ENCODE measurements at places on chromosomes 13 and 19.

DNA sequence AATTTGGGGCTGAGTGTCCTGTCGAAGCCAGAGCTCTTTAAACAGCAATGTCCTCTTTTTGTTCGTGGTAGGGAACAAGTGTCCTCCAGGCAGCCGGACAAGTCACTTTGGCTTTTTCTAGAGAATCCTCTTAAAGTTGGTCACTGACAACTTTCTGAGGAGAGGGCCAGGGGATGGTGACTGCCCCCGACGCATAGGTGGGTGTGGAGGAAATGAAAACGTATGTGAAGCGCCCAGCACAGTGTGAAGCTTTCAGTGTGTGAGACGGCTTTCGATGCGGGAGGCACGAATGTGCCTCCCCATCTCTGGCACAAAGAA is 45.8 kb upstream of the ZNF536 start:
- DNase-seq, result no peak

- no peak for DNase-seq
Measured at GRCh38 chr13:99417201-99418102, 83.8 kb upstream of the TM9SF2 start.

GRCh38 chr13:111476197-111476596 is 155.8 kb downstream of the TEX29 start:
- no peak for DNase-seq

DNA sequence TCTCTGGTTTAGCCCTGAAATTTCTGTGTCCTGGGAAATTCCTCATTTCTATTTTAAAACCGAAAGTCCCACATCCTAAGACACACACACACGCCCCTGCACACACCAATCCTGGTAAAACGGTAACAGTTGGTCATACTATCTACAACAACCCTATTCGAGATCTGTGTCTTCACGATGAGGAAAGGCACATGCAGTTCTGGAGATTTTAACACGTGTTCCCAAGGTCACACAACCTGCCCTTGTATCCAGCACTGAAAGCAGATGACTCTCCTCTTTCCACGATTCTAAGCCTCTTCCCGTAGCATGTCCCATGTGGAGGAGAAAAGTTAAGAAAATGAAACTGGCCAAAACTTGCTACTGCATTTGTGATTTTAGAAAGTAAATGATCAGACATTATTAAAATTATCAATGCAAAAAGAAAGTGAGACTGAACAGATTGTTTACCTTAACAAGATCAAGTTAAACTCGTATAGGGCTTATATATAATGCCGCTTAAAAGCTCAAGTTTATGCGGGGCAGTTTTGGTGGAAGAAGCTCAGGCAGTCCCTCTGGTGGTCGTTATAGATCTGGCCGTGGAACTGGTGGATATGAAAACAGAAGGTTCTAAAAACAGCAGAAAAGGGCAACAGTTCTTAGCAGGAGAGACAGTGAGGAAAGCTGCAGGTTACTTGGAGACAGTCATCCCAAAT is 32.7 kb downstream of the VSTM1 start:
- DNase-seq, result no peak

DNA sequence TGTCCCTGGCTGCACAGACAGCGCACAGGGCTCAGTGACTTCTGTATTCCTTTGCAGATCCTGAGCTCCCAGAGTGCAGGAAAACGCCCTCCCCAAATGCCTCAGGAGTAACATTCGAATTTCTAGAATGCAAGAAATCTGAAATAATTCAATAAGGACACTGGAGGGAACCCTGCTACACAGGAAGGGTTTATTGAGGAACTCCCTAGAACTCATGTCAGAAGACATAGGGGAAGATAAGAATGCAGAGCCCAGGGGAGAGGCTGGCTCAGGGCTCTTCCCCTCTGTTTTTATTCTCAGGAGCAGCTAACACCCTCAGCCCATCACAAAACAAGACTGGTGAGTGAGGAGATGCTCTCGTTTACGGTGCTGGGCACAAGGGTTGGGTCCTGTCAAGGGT is 6.8 kb downstream of the LILRA1 start:
- DNase-seq, result no peak

- DNase-seq, result no peak
Measured at GRCh38 chr13:91639330-91639729, 240.9 kb downstream of the GPC5 start.

DNA sequence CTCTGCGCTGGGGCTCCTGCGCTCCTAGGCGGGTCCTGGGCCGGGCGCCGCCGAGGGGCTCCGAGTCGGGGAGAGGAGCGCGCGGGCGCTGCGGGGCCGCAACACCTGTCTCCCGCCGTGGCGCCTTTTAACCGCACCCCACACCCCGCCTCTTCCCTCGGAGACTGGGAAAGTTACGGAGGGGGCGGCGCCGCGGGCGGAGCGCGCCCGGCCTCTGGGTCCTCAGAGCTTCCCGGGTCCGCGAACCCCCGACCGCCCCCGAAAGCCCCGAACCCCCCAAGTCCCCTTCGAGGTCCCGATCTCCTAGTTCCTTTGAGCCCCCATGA is at the start of gene GJB2:
Gene GJB2 (minus strand): TSS at position 103 of the 326 bp plus-strand sequence. CDS start 3,357 bp downstream, outside the sequence.
- no peak for DNase-seq

DNA sequence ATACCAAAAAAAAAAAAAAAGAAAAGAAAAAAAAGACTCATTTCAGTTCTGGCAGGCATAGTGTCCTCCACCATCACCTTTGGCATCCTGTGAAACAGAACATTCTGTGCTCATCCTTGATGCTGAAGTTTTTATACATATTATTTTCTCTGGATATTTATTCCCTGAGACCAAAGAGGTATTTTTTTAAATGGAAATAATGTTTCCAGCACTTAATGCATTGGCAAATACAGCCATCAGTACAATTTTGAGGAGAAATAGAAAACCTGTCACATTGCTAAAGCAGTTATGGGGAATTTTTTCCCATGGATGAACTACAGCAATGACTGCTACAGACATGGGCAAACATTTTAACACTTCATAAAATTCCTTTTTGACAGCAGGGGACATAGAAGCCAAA is 312.4 kb downstream of the DNAJC15 start:
- DNase-seq, result no peak

GRCh38 chr19:5182751-5183150 is 157.9 kb downstream of the PTPRS start:
- no peak for DNase-seq

DNA sequence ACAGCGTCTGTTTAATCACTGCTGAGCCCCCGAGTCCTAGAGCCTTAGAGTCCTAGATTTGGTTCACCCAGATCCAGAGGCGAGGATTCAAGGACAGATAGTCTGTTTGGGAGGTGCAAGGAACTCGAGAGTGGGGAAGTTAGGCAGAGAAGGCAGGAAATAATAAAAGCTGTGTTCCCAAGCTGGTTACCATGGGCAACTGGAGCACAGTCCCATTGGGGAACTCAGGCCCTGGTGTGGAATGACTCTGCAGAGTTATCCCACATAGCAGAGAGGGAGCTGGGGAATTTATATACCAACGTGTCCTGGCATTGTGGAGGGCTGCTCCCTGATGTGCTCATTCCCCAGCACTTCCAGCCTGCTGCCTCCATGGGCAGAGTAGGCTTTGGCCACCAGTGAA is 9.7 kb downstream of the IGSF23 start:
- DNase-seq, result no peak

DNA sequence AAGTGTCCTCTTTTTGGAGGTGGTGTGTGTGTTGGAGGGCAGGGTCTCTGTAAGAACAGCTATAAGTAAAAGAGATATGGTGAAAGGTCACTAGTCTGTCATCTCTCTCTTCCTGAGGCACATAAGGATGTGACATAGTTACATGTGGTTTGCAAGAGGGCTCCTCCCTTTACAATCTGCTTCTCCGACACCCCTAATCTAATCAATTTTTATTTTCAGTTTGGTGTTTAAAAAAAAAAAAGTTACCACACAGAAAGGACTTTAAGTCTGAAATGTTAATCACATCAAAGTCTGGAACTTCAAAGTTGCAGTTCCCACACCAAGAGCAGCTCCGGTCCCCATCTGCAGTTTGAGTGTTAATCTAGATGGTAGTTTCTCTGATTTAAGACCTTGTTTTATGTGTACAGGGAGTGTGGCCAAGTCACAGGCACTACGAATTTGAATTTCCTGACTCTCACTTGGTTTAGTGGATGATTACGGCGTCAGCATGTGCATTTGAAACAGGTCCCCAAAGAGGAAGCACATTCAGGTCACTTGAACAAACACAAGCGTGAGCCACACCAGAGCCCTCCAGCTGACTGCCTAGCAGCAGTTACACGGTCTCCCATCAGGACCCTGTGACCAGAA is 53.1 kb downstream of the FOXO1 start:
- peak; percentile 81 for DNase-seq

DNA sequence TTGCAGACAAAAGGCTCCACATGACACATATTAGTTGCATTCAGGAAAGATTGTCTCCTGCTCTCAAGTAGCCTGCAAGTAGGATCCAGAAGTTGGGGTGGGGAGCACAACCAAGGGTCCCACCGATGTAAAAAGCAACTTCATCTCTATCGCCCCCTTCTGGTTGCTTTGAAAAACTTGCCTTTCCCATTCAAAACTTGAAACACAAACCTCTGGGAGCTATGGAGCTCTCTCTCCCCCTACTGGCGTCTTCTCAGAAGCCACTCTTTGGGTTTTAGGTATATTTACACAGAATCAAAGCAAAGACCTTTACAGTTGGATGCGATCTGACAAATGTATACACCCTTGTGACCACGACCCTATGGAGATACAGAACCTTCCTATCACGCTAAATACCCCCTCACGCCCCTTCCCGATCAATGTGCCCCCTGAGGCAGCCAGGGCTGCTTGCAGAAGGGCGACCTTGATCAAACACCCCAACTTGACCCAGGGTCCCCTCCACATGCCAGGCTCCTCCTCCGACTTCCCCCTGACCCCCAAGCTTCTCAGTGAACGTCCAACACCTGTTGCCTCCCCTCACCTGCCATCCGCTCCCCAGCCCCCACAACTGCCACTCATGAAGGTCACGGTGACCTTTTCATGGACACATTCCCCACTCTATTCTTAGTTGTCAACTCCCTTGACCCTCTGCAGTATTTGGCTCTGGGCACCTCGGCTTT is 10.1 kb downstream of the NOSIP start:
- DNase-seq, result peak; percentile 77

DNA sequence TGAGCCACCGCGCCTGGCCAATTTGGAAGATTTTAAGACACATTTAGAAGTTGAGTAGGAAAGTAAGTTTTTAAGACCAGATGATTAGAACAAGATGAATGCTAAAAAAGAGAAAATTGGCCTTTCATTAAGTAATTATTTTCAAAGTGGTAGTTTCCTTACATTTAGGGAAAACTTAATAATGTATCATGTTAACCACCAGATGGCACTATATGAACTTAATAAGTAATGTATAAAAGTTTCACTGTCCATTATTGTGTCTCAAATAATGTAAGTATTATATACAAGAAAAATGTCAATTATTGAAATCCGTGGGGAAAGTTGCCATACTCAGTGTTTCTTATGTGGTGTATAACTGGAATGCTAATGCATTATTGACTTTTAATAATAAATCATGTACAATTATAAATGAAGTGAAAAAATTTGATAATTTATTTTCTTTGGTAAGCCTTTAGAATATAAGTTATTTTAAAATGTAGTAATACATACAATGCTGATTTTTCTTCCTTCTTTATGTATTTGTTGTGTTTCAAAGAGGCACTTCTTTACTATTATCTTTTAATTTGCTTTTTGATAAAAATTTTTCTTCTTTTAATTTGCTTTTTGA is 29.2 kb downstream of the COG6 start:
- DNase-seq, result peak; percentile 28

DNA sequence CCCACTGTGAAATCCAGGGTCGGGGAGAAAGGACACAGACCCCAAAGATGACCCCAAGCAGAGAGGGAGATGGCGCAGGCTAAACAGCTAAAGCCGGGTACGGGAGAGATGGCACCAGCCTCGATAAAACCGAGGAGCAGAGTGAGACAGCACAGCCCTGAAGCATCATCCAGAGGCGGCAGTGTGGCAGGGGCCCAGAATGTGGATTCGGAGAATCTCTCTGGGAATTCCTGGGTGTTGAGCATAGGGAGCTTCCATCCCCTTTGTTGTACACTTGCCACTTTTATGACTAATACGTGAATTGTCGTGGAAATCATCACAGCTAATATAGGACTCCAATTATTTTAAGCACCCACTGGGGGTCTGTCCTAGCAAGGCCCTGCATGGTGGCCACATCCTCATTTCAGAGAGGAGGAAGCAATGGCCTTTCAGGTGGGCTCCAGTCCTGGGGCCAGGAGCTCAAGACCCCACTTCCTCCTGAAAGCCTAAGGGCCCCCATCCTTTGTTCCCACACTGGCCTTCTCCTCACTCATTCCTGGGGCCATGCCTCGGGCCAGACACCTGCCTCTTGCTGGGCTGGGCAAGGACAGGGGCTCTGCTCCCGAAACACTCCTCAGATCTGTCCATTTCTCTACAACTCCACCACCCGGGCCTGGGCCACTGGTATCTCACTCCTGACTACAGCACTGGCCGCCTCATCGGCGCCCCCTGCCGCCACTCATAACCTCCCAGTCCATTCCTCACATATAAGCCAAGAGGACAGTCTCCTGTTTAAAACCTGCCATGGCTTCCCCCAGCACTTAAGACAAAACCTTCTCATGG is 29.3 kb upstream of the ATP1A3 start:
- DNase-seq, result no peak

DNA sequence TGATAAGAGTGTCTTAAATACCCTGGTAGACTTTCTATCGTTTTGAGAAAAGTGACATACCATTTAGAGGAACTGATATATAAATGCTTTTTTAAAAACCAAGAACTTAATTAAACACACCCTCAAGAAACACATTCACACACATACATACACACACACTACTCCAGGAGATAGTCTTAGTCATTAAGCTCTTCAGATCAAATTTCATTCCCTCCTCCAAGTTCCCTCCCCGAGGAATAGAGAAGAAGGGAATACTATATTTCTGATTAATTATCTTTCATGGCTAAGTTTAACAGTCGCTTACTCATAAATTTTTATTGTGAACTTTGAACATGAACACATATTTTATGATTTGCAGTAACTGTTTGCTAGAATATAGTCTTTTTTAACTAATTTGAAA is 1109.5 kb downstream of the SLITRK1 start:
- DNase-seq, result no peak

GRCh38 chr19:1063909-1064660 is 2.9 kb upstream of the ARHGAP45 start:
- no peak for DNase-seq

GRCh38 chr13:45207319-45207718 is 6.5 kb upstream of the KCTD4 start:
- no peak for DNase-seq
